Natural killer cell (primary cell): ENCODE measurements at places on chromosomes 13 and 19.

- no peak for DNase-seq
Measured at GRCh38 chr13:95882121-95882520, 171.1 kb downstream of the UGGT2 start.

GRCh38 chr13:45046445-45046844, 57.1 kb downstream of the GPALPP1 start:
- no peak for DNase-seq

- no peak for DNase-seq
Measured at GRCh38 chr19:42577016-42577415, 17.7 kb downstream of the CEACAM8 start.

- no peak for DNase-seq
Measured at GRCh38 chr19:33285441-33285927, 16.9 kb downstream of the CEBPA start.

DNA sequence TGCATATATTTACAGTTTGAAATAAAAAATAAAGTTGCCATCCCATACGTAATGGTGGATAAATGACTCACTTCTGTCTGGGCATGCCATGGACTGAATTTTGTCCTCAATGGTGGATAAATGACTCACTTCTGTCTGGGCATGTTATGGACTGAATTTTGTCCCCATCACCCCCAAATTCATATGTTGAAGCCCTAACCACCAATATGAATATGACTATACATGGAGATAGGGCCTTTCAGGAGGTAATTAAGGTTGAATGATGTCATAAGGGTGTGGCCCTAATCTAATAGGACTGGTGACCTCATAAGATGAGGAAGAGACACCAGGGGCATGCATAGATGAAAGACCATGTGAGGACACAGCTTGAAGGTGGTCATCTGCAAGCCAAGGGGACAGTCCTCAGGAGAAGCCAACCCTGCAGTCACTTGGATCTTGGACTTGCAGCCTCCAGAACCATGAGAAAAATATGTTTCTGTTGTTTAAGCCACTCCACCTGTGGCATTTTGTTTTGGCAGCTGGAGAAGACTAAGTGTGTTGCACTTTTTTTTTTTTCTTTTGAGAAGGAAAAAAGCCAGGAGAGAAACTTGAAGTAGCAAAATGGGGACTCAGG, 41.8 kb downstream of the RFC3 start:
- DNase-seq: no peak

- peak; percentile 97 for DNase-seq
Measured at GRCh38 chr19:10095948-10096614, 6.4 kb downstream of the ANGPTL6 start.

DNA sequence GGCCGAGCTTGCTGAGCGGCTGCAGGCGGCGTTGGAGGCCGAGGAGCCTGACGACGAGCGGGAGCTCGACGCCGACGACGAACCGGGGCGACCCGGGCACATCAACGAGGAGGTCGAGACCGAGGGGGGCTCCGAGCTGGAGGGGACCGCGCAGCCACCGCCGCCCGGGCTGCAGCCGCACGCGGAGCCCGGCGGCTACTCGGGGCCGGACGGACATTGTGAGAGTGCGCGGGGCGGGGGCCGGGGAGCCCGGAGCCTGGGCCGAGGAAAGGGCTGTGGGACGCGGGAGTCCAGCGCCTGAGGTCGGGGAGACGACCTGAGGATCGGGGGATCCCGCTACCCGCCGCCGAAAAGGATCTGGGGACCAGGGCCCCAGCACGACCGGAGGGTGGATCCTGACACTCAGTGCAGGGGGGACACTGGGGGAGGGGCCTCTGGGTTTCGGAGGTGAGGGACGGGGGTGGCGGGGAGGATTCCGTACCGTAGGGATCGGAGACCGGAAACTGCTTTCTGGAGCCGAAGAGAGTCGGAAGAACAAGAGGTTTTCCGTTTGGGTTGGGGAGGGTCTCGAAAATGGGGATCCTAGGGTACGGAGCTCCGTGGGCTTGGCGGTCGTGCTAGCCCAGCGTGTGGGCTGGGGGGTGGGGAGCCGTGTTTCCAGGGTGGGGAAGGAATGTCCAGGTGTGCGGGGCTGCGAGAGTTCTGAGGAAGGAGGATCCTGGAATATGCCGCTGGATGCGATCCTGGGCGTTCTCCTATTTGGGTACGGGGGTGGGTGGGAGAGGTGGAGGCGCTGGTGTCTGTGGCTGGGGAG, 616 bp downstream of the HNRNPUL1 start:
- DNase-seq: no peak

DNA sequence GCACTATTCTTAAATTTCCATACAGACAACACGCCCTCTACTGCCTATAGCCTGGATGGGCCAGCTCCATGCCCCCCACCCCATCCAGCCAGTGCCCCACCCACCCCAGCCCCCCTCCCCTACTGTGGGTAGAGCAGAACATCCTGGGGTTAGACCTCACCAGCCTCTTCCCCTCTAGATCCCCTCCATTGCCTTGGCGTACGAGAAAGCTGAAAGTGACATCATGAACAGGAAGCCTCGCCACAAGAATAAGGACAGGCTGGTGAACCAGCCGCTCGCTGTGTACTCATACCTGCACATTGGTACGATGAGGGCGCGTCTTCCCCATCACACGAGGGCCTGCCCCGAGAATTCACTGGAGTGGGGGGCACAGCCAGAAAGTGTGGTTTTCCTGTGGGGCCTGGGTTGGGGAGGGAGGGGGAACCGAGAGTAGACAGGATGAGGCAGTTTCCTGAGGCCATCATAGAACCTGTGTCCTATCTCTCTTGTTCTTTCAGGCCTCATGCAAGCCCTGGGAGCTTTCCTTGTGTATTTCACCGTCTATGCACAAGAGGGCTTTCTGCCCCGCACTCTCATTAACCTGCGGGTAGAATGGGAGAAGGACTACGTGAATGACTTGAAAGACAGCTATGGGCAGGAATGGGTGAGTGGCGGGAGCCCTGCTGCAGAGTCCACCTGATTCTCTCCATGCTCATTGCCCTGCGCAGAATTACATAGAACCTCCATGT, 29.1 kb downstream of the ATP12A start:
- peak; percentile 24 for DNase-seq

DNA sequence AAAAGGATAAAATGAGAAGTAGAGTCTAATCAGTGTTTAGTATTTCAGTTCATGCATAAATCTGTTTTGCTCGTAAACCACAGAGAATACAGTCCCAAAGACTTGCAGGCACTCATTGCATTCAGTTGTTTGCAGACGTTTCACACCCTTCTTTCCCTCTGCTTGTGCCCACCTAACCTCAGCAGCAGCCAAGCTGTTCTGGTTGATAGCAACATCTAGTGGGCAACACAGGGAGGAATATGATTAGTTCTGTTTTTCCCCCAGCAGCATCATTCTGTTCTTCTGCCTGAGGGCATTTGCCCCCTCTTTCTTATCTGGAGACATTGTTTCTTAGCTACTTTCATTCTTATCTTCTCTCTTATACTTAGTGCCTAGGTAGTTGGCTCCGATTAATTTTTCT, 135.6 kb downstream of the PAN3 start:
- no peak for DNase-seq

GRCh38 chr13:32001154-32001768, 30.3 kb upstream of the FRY start:
- no peak for DNase-seq

DNA sequence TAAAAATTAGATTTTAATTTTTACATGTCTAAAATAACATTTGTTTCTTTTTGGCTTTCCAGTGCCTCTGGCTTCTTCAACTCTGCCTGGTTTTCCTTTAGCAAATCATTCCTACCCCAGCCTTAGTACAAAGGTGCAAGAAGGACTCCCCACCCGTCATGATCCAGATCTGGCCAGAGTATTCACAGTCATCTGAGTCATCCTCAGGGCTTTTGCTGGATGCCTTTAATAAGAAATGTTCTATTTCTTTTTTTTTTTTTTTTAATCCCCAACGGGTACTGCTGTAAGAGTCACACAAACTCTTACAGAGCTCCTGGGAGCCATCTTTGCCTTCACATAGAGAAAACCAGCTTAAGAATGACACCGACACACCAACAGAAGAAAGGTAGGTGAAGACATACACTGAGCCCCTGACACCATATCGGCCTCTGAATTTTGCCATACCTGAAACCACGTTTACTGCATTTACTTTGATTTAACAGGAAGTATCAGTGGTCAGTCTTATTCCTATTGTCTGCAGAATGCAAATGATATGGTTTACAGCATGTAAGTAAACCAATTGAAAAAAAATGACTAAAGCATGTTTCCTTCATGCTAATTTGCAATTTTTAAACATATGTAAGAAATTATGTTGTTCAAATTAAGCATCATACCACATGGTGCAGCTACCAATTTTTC, 184.4 kb downstream of the NALCN start:
- no peak for DNase-seq

DNA sequence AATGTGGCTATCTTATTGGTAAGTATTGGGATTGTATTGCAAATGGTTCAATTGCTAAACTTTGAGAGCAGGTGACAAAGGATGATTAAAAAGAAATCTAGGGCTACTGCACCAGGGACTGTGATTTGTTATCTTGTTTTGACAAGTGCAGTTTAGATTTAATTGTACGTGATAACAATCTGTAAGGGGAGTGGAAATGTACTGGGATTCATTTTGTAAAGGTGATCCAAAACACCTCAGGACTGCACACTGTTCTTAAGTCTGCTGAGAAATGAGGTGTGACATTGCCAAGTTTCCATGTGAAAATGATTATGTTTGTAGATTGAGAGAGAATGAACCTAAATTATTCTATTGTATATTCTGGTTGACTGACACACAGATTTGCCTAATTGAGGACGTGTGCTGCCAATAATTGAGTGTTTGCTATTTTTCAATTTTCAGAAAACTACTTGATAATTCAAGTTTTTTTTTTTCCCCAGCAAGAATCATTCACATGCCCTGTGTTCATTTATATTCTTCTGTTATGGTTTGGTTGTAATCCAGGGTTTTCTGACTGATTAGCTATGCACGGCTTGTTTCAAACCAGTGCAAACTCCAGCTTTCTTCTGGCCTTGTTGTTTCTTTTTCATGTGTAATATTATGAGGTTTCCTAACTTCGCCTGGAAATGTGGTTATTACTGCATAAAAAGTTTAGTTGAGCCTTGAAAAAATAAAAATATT, 308.0 kb downstream of the OLFM4 start:
- no peak for DNase-seq

DNA sequence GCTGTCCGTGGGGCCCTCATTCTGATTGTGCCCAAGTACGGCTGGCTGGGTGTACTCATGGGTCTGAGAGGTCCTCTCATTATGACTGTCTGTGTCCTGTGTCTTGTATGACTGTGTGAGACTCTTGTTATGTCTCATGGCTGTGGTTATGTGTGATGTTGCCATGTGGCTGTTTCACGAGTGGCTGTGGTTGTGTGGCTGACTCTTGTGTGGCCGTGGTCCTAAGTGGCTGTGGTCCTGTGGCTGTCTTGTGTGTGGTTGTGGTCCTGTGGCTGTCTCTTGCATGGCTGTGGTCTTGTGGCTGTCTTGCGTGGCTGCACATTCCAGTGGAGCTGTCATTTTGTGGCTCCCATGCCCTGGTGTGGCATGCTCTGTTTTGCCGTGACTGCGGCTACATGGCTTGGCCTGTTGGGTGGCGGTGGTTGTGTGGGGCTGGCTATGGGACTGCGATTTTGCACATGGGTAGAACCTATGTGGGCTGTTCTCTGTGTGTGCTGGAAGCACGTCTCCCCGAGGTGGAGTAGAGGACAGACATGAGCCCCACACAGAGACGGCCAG, 2.5 kb downstream of the LYL1 start:
- peak; percentile 82 for DNase-seq

GRCh38 chr13:40391788-40392187, 274.7 kb downstream of the FOXO1 start:
- DNase-seq: no peak

GRCh38 chr13:114017966-114018365, 44.1 kb upstream of the C13orf46 start:
- DNase-seq: no peak

GRCh38 chr13:62251734-62252133, 836.1 kb upstream of the PCDH20 start:
- DNase-seq: no peak

GRCh38 chr13:30895773-30896172, 10.3 kb upstream of the MEDAG start:
- no peak for DNase-seq

- no peak for DNase-seq
Measured at GRCh38 chr19:30170081-30170480, 202.1 kb upstream of the ZNF536 start.

- DNase-seq: no peak
Measured at GRCh38 chr13:94311893-94312292, 167.6 kb downstream of the DCT start.

DNA sequence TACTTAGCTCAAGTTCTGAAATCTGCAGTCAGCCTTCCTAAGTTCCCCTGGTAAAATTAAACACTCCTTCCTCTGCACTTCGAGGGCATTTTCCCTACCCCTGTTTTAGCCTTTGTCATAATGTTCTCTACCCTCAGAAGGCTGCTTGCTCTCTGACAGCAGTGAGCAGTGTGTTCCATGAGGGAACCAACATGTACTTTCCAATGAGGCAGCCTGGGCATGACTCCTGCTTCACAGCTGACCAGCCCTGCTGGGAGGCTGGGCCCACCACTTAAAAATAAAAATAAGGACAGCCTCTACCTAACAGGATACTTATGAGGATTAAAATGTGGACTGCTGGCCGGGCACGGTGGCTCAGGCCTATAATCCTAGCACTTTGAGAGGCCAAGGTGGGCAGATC, 26.4 kb downstream of the RUBCNL start:
- DNase-seq: no peak

DNA sequence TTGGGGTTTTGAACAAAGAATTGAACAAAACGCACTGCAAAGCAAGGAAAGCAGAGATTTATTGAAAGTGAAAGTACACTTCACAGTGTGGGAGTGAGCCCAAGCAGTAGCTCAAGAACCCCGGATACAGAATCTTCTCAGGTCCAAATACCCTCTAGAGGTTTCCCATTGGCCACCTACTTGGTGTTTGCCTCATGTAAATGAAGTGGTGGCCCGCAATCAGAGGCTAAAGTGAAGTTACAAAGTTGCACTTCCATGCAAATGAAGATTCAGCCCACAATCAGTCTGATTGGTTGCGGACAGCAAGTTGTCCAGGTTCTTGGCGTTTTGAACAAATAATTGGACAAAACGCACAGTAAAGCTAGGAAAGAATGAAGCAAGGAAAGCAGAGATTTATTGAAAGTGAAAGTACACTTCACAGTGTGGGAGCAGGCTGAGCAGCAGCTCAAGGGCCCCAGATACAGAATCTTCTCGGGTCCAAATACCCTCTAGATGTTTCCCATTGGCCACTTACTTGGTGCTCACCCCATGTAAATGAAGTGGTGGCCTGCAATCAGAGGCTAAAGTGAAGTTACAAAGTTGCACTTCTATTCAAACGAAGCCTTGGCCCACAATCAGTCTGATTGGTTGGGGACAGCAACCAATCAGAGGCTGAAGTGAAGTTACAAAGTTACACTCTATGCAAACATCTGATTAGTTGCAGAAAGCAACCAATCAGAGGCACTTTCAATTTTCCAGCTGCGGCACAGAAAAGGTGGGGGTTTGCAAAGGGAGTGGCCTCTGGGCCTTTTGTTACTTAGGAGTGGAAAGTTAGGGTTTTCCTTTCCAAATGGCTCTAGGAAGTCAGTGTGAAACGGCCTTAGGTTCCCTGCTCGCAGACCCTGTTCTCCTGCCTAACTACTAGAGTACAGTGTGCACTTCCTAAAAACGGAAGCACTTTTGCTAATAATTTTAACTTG, 4.8 kb upstream of the TM9SF2 start:
- peak; percentile 87 for DNase-seq
